ENCODE measurements at places on chromosomes 3 and 15. TPM values are rescaled to one million over a fixed set of nuclear protein-coding genes. Genes with fewer than 3 reads are reported as not detected.

The C3orf70 gene
- total RNA-seq: 3.1 TPM

The CFAP100 gene
- not detected for total RNA-seq

The NCK1 gene
- total RNA-seq: 44.8 TPM

The NANOGP8 gene
- 0.20 TPM for total RNA-seq

Data from mammary microvascular endothelial cell (primary cell).